ENCODE measurements at places on chromosomes 3 and 15.

DNA sequence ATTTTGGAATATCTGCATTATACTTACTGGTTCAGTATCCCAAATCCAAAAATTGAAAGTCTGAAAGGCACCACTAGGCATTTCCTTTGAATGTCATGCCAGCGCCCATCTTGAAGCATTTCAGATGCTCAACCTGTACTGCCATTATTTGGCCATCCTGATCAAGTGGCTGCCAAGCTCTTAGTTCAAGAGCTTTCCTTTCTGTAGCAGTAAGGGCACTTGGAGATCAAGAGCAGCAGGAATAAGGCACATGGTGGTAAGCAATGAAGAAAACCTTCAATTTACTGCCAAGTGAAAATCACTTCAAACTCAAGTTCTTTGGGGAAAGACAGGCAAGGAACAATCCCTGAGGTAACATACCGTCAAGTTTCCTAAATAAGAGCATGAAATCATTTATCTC lies 10.0 kb downstream of the RHOA start:
- DNase-seq: no peak

DNA sequence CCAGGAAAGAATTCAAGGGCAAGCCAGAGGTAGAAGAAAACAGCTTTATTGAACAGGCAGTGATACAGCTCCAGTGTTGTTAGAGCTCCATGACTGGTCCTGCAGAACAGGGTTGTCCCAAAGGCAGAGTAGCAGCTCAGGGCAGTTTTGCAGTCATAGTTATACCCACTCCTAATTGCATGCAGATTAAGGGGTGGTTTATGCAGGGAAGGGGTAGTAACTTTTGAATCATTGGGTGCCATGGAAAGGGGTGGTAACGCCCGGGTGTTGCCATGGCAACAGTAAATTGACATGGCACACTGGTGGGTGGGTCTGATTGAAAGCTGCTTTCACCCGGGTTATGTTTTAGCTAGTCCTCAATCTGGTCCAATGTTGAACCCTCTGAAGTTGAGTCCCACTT lies 9.7 kb upstream of the RAB6B start:
- no peak for DNase-seq

GRCh38 chr15:65937476-65937875 lies 68.2 kb downstream of the RAB11A start:
- peak; percentile 67 for DNase-seq

- peak; percentile 80 for DNase-seq
Measured at GRCh38 chr3:131526801-131527347, 24.1 kb upstream of the MRPL3 start.

GRCh38 chr3:9088441-9089353 lies 125.4 kb upstream of the RAD18 start:
- peak; percentile 83 for DNase-seq

- DNase-seq: no peak
Measured at GRCh38 chr3:108546247-108546646, 35.9 kb upstream of the MYH15 start.

DNA sequence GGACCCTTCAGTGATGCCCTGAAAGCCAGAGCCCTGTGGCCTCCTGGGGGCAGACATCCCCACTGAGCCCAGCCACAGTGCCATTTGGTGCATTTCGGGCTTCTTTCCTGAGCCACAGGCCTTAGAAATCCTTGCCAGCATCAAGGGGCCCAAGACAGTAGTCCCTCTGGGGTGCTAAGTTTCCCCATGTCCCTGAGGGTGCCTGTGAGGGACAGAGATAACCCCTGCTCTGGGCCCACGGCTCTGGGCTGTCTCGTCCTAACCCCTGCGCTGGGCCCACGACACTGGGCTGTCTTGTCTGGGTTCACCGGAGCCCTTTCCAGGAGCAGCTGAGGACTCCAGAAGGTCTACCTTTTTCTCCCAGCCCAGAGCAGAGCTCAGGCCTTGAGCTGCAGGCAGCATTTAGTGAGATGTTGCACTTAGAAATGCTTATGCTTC lies 45.1 kb upstream of the FGD5 start:
- no peak for DNase-seq

- DNase-seq: peak; percentile 67
Measured at GRCh38 chr3:187736418-187736871, 8.8 kb downstream of the BCL6 start.

GRCh38 chr15:91491101-91491950 lies 362.2 kb upstream of the SLCO3A1 start:
- peak; percentile 90 for DNase-seq

DNA sequence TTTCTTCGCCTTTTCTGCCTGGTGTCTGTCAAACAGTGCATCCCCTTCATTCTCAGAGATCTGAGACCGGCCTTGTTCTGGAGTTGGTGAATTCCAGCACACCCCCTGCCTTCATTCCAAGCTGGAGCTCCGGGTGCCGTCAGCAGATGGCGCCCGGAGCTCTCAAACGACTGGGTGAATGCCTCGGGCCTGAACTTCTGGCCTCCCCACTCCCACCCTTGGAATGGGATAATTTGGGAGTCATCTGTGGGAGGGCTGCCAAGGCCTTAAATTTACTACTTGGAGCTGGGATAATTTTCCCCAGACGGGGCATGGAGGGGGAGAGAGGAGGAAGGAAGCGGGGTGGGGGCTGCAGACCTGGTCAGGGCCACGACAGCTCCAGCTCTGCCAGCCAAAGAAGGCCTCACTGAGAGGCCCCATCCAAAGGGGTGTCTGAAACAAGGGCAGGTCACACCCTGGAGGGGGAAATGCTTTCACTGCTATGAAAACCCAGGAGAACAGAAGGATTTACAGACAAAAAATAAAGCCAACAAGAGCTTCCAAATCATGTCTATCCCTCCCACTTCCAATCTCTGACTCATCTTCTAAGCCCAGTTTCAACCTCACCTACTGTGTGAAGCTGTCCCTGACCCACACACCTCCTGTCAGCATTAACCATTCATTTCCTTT lies 187.9 kb downstream of the OPA1 start:
- peak; percentile 93 for DNase-seq

DNA sequence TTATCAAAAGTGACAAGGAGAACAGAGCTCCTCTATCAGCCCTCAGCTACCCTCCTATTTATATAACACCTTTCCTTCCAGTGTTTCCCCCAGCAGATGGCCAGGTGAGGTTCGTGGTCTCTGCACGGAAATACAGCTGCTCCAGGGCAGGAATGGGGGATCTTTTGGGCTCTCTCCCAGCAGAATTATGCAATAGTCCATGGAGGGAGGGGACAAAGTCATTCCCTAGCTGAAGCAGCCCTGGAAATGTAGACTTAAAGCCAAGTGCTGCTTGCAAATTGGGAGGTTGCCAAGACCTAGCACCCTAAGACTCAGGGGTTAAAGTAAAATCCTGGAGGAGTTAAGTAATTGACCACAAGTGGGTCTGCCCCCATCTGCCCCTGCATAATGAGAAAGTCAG lies 256.3 kb downstream of the LRTM1 start:
- no peak for DNase-seq

DNA sequence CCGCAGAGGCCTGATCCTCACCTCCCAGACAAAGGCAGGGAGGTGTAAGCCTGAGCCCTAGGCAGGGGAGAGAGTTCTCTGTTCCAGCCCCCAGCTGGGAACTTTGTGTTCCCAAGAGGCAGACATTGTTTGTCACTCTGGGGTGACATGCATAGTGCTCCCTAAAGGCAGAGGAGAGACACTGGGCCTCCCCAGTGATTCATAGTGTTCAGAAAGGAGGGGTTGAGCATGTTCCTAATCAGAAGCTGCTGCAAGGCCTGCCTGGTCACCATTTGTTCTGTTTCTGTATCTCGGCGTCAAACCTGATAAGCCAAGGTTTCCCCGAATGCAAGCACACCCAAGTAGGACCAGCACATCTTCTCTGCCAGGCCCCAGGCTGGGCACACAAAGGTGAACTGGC lies 24.0 kb upstream of the SLC6A6 start:
- no peak for DNase-seq

DNA sequence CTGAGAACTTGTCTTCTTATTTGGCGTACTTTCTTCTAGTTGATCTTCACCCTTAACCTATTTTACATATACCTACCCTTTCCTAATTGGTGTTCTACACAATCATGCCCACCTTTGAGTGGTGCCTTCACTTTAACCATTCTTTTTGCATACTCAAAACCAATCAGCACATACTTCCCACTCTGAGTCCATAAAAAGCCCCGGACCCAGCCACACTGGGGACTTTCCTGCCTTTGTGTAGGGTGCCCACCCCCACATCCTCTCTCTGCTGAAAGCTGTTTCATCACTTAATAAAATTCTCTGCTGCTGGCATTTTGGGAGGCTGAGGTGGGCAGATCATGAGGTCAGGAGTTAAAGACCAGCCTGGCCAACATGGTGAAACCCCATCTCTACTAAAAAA lies 15.9 kb upstream of the CHST2 start:
- DNase-seq: no peak

DNA sequence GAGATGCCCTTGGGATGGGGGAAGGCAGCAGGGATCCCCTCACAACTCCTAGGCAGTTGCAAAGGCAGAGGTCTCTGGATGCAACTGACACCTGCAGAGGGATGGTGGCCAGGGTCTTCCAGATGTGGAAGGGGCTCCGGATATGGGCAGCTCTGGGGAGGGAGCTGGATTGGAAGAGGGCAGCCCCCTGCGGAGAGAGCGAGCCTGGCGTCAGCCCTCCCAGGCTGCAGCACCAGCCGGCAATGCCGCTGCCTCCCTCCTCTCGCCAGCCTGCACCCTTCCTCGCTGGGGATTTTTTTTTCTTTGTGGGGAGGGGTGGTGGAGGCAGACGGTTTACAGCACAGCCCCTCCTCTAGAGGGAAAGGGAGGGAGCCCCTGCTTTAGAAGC lies 1.6 kb downstream of the INSYN1 start:
- DNase-seq: peak; percentile 14

GRCh38 chr3:24365168-24365567 lies 129.5 kb downstream of the THRB start:
- peak; percentile 91 for DNase-seq

- peak; percentile 25 for DNase-seq
Measured at GRCh38 chr3:5136919-5137429, 14.9 kb downstream of the ARL8B start.

- DNase-seq: no peak
Measured at GRCh38 chr3:151769175-151769574, 35.4 kb downstream of the AADACL2 start.

All from astrocyte of the hippocampus (primary cell).